A549 treated with DMSO at 1 μM for 4 hours (cell line): ENCODE measurements at places on chromosomes 16 and 17. TPM values are rescaled to one million over a fixed set of nuclear protein-coding genes. Genes with fewer than 3 reads are reported as not detected.

Gene TM4SF5
- total RNA-seq: 0.31 to 1.2 TPM (median 0.64 TPM) in 5 replicates

Gene C1QTNF8
- total RNA-seq: not detected in 5 replicates

Gene ITGA2B
- 1.3 to 1.8 TPM (median 1.5 TPM) in 5 replicates for total RNA-seq

Gene SLC38A8
- total RNA-seq: not detected in 5 replicates

Gene PIPOX
- 0.06 to 0.30 TPM (median 0.29 TPM) in 3 of 5 replicates, not detected in the others for total RNA-seq

Gene LRRC46
- total RNA-seq: 2.8 to 3.6 TPM (median 3.5 TPM) in 5 replicates
